ENCODE measurements at places on chromosomes 16 and 17. TPM values are rescaled to one million over a fixed set of nuclear protein-coding genes. Genes with fewer than 3 reads are reported as not detected.

GRCh38 chr16:74698222-74698621, 2.4 kb downstream of the MLKL start:
- H3K4me1 ChIP-seq, result peaks cover 3% of the 10 kb centered on the region
- H3K4me3 ChIP-seq, result no peak overlapping the region
- H3K27ac ChIP-seq, result no peak overlapping the region
- no peaks in the 10 kb centered on the region for H3K27me3 ChIP-seq
- DNase-seq, result no peak

GRCh38 chr16:3170440-3171180, 17.4 kb upstream of the OR1F1 start:
- no peaks in the 10 kb centered on the region for H3K36me3 ChIP-seq
- peaks cover 22% of the 10 kb centered on the region for H3K27me3 ChIP-seq
- H3K4me1 ChIP-seq, result peaks cover 8% of the 10 kb centered on the region
- peak overlapping the region; percentile 65 for H3K4me3 ChIP-seq
- H3K27ac ChIP-seq, result no peak overlapping the region
- peak; percentile 77 for DNase-seq

- H3K4me3 ChIP-seq, result no peak overlapping the region
- no peaks in the 10 kb centered on the region for H3K36me3 ChIP-seq
- H3K4me1 ChIP-seq, result no peaks in the 10 kb centered on the region
- no peak overlapping the region for H3K27ac ChIP-seq
- no peak for DNase-seq
Measured at GRCh38 chr16:63684149-63685101, 1437.4 kb downstream of the CDH11 start.

- H3K4me3 ChIP-seq, result no peak overlapping the region
- no peaks in the 10 kb centered on the region for H3K36me3 ChIP-seq
- no peaks in the 10 kb centered on the region for H3K27me3 ChIP-seq
- no peak overlapping the region for H3K27ac ChIP-seq
Measured at GRCh38 chr17:29710891-29711418, 88.2 kb upstream of the CORO6 start.

DNA sequence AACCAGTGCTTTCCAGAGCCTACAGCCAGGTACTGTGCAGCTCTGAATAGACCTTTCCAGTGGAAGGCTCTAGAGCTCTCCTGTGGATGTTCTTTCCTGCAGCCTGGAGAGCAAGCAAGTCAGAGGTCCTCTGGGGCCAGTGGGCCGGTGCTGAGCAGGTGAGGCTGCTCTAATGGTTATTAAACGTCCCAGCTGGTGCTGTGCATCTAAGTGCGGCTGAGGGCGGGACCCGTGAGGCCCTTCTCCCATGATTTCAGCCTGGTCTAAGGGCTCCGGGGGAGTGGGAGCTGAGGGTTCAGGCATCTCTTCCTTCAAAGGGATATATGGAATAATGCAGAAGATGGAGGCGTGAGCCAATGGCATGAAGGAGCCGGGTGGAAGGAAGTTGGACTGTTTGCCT, 83.7 kb upstream of the SDK2 start:
- H3K27me3 ChIP-seq, result no peaks in the 10 kb centered on the region
- no peaks in the 10 kb centered on the region for H3K36me3 ChIP-seq
- no peak overlapping the region for H3K4me3 ChIP-seq

GRCh38 chr17:39351508-39351907, 49.9 kb downstream of the FBXL20 start:
- H3K4me3 ChIP-seq, result no peak overlapping the region
- no peaks in the 10 kb centered on the region for H3K27me3 ChIP-seq
- H3K4me1 ChIP-seq, result no peaks in the 10 kb centered on the region
- no peak for DNase-seq
- no peak overlapping the region for H3K27ac ChIP-seq
- H3K36me3 ChIP-seq, result no peaks in the 10 kb centered on the region

- H3K27ac ChIP-seq, result no peak overlapping the region
- H3K36me3 ChIP-seq, result no peaks in the 10 kb centered on the region
- no peak overlapping the region for H3K4me3 ChIP-seq
- no peaks in the 10 kb centered on the region for H3K4me1 ChIP-seq
- DNase-seq, result no peak
Measured at GRCh38 chr16:31291376-31291775, 31.6 kb downstream of the ITGAM start.

DNA sequence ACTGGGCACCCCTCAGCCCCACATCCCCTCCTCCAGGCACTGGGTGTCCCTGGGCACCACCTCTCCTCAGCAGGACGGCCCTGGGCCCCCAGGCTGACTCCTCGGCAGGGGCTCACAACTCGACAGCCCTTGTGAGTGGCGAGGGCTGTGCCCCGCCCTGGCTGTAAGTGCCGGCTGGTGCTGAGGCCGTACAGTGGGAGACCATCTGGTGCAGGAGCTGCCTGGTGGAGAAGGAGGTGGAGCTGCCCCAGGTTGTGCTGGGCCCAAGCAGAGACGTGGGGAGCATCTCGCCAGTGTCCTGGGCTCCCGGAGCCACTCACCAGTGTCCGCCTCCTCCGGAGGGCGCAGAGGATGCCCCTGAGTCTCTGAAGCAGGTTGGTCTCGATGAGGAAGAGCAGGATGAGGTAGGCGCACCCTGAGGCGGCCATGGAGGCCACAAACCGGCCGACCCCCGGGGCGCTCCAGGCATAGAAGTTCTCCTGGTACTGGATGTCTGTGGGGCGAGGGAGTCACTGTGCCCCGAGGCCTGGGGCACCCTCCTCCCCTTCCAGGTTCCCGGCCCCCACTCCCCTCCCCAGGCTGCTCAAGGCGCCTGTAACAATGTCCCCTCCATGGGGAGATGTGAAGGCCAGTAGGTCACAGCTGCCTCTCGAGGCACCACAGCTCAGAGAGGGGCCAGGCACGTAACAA, 15.1 kb upstream of the RNPS1 start:
- H3K36me3 ChIP-seq, result no peaks in the 10 kb centered on the region
- no peak overlapping the region for H3K4me3 ChIP-seq
- H3K27ac ChIP-seq, result no peak overlapping the region
- H3K4me1 ChIP-seq, result no peaks in the 10 kb centered on the region
- no peaks in the 10 kb centered on the region for H3K27me3 ChIP-seq

DNA sequence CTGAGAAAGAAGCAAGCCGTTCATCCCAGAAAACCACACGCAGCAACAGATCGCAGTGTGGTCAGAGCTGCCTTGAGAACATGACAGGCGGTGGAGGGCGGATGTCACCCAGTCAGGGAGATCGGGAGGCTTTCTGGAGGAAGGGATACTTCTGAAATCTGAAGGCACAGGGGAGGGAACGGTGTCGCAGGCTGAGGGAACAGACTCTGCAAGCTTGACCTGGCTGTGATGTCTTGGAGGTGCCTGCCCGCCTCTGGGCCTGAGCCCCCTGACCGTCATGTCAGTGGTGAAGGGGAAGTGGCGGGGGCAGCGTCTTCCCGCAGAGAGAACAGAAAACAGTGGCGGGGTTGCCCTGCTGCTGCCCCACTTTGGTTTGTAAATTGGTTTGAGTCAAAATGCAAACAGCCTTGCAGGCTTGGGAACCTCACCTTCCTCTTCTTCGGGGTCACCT, 8.1 kb upstream of the ATP2A3 start:
- no peak for DNase-seq
- no peak overlapping the region for H3K4me3 ChIP-seq
- no peaks in the 10 kb centered on the region for H3K27me3 ChIP-seq

DNA sequence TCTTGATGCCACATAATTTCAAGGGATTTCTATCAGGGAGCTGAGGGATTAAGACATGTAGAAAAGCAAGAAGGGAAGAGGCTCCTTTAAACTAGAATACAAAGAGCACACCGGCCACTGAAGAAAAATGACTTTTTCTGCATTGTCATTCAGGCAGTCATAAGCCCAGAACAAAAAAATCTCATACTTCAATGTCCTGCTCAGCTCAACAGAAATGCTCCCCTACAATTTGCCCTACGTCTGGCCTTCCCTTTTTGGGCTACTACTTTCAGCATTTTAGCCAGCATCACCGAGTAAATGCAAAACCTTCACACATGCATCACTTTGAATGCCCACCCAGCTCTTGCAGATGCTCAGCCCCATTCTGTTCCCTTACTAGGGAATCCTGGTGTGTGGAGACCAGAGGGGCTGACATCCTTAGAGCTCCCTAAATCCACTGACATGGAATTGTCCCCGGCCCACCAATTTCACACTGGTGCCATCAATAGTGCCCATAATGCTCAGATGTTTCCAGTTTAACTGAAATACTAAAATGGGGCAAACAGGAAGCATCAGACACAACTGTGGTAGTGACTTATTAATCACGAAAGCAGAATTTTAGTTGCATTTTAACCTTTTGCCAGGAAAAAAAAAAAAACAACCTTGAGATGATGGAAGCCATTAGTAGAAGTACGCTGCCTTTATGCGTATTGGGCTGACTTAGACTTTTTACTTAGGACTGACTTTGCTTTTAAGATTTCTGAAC, 2.7 kb downstream of the MAP3K14 start:
- H3K4me1 ChIP-seq, result peaks cover 7% of the 10 kb centered on the region
- no peak overlapping the region for H3K27ac ChIP-seq
- peaks cover 2% of the 10 kb centered on the region for H3K27me3 ChIP-seq
- no peaks in the 10 kb centered on the region for H3K36me3 ChIP-seq

Gene SOST
- not detected for total RNA-seq

Gene SLC38A8
- not detected for total RNA-seq

Gene USP22
- 316 TPM for total RNA-seq
